ENCODE measurements at places on chromosomes 1 and 21.

DNA sequence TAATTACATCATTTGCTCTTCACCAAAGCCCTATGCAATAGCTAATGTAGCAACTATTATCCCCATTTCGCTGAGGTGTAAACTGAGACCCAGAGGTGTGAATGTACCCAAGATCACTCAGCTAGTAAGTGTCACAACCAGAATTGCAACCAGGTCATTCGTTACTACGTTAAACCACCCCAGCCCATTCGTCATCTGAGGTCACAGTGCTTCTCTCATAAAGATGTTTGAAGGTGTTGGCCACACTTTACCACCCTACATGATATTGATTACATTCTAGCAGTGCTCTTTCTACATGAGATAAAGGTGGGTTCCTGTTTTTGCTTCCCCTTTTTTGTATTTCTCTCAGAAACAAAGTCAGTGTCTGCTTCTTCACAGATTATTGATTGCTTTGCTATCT is 195.3 kb downstream of the ZBTB18 start:
- DNase-seq = no peak
- H3K4me1 ChIP-seq = no peaks in the 10 kb centered on the region
- H3K27ac ChIP-seq = no peak overlapping the region
- no peak overlapping the region for H3K4me3 ChIP-seq
- no peaks in the 10 kb centered on the region for H3K27me3 ChIP-seq

GRCh38 chr1:50110656-50111055 is 1.9 kb downstream of the ELAVL4 start:
- H3K4me1 ChIP-seq = no peaks in the 10 kb centered on the region
- DNase-seq = no peak
- H3K27ac ChIP-seq = no peak overlapping the region

GRCh38 chr1:11341901-11342552 is 69.0 kb downstream of the UBIAD1 start:
- peaks cover 56% of the 10 kb centered on the region for H3K27me3 ChIP-seq
- H3K4me3 ChIP-seq = no peak overlapping the region
- H3K4me1 ChIP-seq = no peaks in the 10 kb centered on the region
- no peak overlapping the region for H3K27ac ChIP-seq
- no peaks in the 10 kb centered on the region for H3K36me3 ChIP-seq

- H3K27ac ChIP-seq = peak overlapping the region; percentile 89
- DNase-seq = no peak
- H3K4me1 ChIP-seq = peaks cover 35% of the 10 kb centered on the region
- no peaks in the 10 kb centered on the region for H3K36me3 ChIP-seq
Observed at GRCh38 chr1:2132222-2133038, 62.1 kb downstream of the FAAP20 start.

GRCh38 chr21:25512095-25513081 is 94.9 kb downstream of the MRPL39 start:
- peaks cover 5% of the 10 kb centered on the region for H3K4me1 ChIP-seq
- H3K27me3 ChIP-seq = no peaks in the 10 kb centered on the region
- H3K36me3 ChIP-seq = no peaks in the 10 kb centered on the region
- no peak overlapping the region for H3K4me3 ChIP-seq
- H3K27ac ChIP-seq = no peak overlapping the region
- no peak for DNase-seq

DNA sequence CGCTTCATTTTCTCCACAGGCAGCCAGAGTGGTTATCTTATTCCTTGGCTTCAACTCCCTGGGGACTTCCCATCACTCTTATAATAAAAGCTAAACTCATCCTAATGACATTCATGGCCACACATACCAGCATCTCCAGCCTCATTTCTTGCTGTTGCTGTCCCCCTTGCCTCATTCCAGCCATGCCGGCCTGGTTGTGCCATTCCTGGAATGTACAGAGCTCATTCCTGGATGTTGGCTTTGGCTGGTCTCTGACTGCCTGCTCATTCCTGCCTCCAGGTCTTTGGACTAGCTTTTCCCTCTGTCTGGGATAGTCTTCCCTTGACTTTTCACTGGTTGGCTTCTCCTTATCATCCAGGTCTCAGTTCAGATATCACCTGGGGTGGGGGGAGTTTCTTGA is 2.4 kb upstream of the PEF1 start:
- H3K4me1 ChIP-seq = peaks cover 34% of the 10 kb centered on the region
- no peaks in the 10 kb centered on the region for H3K36me3 ChIP-seq
- peak overlapping the region; percentile 20 for H3K4me3 ChIP-seq
- no peaks in the 10 kb centered on the region for H3K27me3 ChIP-seq
- DNase-seq = no peak

DNA sequence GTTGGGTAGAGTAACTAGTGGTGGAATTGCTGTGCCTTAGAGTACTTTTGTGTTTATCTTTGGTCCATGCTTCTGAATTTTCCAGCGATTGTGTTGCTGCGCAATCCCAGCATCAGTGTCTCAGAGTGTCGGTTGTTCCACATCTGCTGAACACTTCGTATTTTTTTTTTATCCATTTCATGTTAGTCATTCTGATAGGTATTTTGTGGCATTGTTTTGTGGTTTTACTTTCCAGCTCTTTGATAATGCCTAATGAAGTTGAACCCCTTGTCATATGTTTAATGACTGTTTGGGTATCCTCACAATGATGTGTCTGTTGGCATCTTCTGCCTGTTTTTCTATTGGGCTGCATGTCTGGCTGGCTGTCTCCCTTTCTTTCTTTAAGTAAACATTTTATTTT is 13.6 kb downstream of the TUFT1 start:
- H3K4me3 ChIP-seq = no peak overlapping the region
- H3K27ac ChIP-seq = no peak overlapping the region
- no peaks in the 10 kb centered on the region for H3K27me3 ChIP-seq
- DNase-seq = no peak
- peaks cover 7% of the 10 kb centered on the region for H3K4me1 ChIP-seq

GRCh38 chr1:53485478-53486394 is 26.5 kb downstream of the DMRTB1 start:
- DNase-seq = peak; percentile 94
- no peak overlapping the region for H3K27ac ChIP-seq
- H3K36me3 ChIP-seq = peaks cover 3% of the 10 kb centered on the region
- H3K4me1 ChIP-seq = peaks cover 5% of the 10 kb centered on the region
- no peak overlapping the region for H3K4me3 ChIP-seq

- H3K4me1 ChIP-seq = no peaks in the 10 kb centered on the region
- DNase-seq = no peak
- H3K27me3 ChIP-seq = peaks cover 9% of the 10 kb centered on the region
Observed at GRCh38 chr1:109705411-109705810, 6.6 kb upstream of the GSTM5 start.

- H3K36me3 ChIP-seq = no peaks in the 10 kb centered on the region
- peaks cover 30% of the 10 kb centered on the region for H3K27me3 ChIP-seq
- no peak overlapping the region for H3K4me3 ChIP-seq
- H3K27ac ChIP-seq = no peak overlapping the region
- no peak for DNase-seq
Observed at GRCh38 chr1:114833421-114833820, 21.2 kb upstream of the SYCP1 start.

GRCh38 chr1:109017134-109017533 is 24.8 kb downstream of the WDR47 start:
- peaks cover 37% of the 10 kb centered on the region for H3K36me3 ChIP-seq
- H3K4me3 ChIP-seq = no peak overlapping the region
- H3K4me1 ChIP-seq = no peaks in the 10 kb centered on the region

DNA sequence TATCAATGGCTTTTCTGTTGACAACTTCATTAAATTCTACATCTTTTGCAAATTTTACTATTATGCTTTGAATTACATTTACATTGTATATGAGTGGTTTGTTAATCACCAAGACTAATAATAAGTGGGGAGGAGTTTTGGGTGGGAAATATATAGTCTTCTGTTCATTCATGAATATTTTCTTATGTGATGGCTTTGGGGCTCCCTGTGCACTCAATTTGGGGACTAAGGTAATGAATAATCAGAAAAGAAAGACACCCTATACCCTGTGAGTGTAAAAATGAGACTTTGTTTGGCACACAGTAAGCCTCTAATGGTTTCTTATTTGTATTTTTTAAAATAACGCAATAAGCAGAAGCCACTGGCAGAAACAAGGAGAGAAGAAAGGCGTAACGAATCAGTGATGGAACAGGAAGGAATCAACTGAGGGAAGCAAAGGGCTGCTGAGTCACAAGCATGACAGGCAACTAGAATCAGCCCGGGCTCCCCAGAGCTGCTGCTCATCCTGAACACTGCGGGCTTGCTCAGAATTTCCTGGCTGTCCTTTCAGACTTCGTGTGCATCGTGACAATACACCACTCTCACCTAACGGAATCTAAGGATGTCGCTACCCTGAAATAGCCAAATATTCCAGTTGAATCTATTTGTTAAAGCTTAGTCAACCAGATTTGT is 20.8 kb upstream of the RGS2 start:
- no peak for DNase-seq
- H3K27me3 ChIP-seq = no peaks in the 10 kb centered on the region
- peak overlapping the region; percentile 42 for H3K4me3 ChIP-seq
- peak overlapping the region; percentile 71 for H3K27ac ChIP-seq
- no peaks in the 10 kb centered on the region for H3K36me3 ChIP-seq

Measured in osteocyte (in vitro differentiated cells).